EL (cell line): ENCODE measurements at places on chromosomes 5 and 9.

DNA sequence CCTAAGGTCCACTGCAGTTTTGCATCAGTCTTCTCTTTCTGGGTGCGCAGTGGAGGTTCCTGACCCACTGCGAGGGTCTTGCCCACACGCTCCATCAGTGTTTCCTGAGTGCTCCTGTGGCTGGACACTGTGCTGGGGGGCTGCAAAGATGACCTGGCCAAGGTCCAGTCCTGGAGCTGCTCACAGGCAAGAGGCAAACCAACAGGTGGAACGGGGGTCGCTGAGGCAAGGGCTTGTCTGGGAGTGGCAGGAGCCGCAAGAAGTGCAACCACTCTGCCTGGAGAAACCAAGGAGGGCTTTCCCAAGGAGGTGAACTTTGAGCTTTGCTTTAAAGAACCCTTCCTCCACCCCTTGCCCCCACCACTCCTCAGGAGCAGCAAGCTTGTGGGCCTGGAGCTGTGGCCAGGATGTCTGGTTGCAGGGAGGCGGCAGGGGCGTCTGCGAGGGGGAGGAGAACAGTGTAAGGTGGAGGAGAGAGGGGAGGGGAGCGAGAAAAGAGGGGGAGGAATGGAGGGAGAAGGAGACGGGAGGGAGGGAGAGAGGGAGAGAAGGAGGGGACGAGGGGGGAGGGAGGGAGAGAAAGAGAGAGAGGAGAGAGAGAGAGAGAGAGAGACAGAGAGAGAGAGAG is 444 bp upstream of the CPLX2 start:
- no peak for DNase-seq

GRCh38 chr5:139690064-139690802 is 42.1 kb downstream of the CXXC5 start:
- peak; percentile 64 for DNase-seq

DNA sequence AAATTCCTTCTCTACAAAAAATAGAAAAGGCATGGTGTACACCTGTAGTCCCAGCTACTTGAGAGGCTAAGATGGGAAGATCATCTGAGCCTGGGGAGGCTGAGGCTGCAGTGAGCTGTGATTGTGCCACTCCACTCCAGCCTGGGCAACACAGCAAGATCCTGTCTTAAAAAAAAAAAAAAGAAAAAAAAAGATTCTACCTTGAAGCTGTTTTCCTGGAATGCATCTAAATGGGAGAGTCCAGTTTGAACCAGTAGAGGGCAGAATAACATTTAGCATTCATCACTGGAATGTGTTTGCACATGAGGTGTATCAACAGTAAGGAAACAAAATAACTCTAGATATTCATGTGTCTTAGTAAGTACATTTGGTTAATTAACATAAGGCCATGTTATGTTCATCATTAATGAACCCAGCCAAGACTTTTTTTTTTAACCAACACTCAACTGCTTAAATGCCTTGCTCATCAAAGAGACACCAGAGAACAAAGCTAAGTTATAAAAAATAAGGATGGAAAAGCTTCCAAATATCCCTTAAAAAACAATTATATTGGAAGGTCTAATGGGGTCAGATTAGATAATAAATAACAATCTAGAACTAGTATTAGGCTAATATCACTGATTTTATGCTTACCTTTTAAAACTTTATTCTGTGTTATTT is 16.1 kb downstream of the IFNE start:
- DNase-seq, result peak; percentile 68

DNA sequence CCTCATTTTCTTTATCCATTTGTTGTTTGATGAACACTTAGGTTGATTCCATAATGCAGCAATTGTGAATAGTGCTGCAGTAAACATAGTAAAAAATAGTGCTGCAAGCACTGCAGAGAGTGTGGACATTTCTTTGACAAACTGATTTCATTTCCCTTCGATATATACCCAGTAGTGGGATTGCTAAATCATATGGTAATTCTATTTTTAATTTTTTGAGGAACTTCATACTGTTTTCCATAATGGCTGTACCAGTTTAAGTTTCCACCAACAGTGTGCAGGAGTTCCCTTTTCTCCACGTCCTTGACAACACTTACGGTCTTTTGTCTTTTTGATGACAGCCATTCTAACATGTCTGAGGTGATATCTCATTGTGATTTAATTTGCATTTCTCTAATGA is 138.2 kb upstream of the PLPPR1 start:
- no peak for DNase-seq

- DNase-seq, result no peak
Measured at GRCh38 chr5:16807547-16807864, 128.6 kb downstream of the MYO10 start.

DNA sequence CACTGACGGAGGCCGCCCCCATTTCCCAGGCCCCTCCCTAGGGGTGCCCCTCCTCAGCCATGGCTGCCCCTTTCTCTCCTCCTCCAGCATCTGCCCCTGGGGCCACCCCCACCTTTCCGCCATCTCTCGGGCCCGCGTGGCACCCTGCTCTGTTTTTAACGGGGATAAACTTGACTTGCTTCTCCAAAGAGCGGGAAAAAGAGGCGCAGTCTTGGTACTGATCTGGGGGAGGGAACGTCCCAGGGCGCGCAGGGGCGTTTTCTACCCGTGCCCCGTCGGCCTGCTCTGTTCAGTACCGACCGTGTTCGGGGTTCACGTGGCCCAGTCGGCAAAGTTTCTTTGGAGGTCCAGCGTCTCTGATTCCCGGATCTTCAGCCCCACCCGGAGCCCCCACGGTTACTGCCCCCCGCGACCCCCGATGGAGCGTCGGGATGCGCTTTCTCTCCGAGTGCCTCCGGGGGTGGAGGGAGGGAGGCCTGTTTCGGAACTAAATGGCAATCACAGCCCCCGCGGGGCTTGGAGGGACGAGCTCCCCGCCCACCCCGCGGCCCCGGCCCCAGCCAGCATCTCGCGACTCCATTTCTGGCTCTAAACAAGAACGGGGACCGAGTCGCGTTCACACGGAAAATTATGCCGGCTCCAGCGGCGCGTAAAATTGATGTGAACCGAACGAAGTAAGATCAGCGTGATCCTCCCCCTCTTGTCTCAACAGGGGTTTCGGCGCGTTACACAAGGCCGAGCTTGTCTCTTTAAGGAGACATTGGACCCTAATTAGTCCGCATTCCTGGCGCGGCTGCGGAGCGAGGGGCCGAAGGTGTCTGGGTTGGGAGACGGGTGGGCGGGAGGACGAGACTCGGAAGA is 1.1 kb upstream of the TLE4 start:
- DNase-seq, result peak; percentile 81

- no peak for DNase-seq
Measured at GRCh38 chr5:35771839-35772238, 84.9 kb upstream of the IL7R start.

DNA sequence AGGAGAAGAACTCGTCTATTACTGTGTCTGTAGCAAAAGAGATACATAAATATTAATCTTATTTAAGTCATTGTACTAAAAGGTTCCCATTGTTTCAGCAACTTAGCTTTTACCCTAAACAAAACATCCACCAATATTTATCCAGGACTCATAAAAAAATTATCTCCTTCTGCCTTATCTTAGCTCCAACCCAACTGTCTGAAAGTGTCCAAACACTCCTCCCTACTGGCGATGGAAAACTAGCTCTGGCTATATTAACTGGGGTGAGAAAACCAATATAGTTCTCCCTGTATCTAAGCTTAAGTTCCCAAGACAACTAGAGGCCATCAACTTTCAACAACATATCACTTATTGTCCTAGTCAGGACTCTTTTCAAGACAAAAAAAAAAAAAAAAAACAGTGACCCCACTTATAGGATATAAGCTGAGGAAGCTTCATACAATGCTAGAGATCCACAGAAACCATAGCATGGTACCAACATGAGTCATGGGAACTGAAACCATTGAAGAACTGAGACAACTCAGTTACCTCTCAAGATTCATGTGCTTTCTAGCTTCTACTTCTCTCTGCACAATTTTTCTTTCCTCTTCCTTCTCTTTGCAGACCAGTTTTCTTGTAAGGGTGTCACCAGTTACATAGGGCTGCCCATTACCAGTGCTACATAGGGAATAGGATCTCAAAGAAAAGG is 150.7 kb upstream of the RASA1 start:
- peak; percentile 20 for DNase-seq

DNA sequence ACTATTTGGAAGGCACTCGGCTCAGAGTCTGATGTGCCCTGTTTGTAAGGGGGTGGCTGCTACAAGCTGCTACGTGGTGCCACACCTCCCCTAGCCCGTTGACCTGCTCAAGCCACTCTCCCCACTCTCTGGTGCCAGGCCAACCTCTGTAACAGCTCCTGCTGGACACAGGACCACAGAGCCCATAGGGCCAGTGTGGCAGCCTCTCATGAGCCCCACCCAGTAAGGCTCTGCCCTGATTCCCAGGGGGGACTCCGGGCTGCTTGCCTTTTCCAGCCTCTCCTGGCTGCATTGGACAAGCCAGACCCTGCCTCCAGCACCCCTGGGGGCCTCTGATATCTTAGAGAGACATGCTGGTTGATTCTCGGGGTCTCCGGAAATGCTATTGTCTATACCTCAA is 53.3 kb upstream of the ANGPTL2 start:
- no peak for DNase-seq

DNA sequence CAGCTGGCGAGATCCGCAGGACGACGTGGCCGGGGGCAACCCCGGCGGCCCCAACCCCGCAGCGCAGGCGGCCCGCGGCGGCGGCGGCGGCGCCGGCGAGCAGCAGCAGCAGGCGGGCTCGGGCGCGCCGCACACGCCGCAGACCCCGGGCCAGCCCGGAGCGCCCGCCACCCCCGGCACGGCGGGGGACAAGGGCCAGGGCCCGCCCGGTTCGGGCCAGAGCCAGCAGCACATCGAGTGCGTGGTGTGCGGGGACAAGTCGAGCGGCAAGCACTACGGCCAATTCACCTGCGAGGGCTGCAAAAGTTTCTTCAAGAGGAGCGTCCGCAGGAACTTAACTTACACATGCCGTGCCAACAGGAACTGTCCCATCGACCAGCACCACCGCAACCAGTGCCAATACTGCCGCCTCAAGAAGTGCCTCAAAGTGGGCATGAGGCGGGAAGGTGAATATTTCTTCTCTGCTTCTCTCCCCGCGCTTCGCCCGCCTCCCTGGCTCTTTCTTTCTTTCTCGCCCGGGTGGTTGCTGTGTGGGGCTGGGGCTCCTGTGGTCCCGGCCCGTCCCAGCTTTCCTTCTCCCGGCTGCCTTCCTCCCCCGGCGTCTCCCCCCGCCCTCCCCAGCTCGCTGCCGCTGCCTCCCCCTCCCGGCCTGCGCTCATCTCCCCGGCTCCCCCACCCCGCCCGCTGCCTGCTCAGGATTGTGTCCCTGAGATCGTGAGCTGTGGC is 2.2 kb downstream of the NR2F1 start:
- peak; percentile 58 for DNase-seq

- no peak for DNase-seq
Measured at GRCh38 chr9:71268871-71269635, 147.6 kb upstream of the TRPM3 start.

DNA sequence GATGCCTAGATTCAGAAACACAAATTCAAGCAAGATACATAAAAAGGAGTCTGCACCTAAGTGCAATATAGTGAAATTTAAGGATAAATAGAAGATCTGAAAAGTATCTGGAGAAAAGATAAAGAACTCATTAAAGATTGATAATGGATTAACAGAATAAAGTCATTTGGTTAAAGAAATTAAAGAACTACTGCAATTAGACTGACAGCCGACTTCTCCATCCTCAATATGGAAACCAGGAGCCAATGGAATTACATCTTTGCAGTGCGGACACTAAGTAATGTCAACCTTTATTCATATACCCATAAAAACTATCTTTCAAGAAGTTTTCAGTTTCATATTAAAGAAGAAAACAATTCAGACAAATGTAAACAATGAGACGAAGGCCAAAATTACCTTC is 81.0 kb downstream of the MRPL36 start:
- DNase-seq, result no peak

- DNase-seq, result peak; percentile 59
Measured at GRCh38 chr5:103929338-103930013, 366.9 kb upstream of the NUDT12 start.

GRCh38 chr9:134304690-134305089 is 21.6 kb upstream of the RXRA start:
- DNase-seq, result no peak
